NCI-H526 treated with DMSO at 0.1 percent for 48 hours (cell line): ENCODE measurements at places on chromosomes 6 and 20.

GRCh38 chr20:21713901-21714296, 8.4 kb downstream of the PAX1 start:
- DNase-seq, result no peak

GRCh38 chr6:37699138-37699766, 1.6 kb upstream of the MDGA1 start:
- DNase-seq, result no peak

DNA sequence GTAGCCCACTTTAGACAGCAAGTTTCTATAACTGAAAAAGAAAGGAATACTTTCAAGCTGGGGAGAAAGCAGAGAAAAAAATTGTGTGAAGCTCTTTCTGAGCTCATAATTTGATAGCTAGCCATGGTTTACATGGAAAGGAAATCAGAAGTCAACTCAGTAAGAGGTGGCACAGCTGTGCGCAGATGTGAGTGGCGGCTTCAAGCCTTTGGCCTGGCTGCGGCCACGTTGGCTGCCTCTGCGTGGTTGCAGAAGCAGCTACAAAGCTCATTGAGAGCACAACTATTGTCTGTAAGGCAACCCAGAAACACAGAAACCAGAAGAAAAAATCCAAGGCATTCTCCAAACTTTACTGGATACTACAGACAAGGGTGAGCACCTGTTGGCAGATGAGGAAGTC, 136.9 kb downstream of the SASH1 start:
- DNase-seq, result no peak

- DNase-seq, result no peak
Observed at GRCh38 chr6:123804014-123804786, 535 bp downstream of the NKAIN2 start.

GRCh38 chr20:3313683-3314065, 74.7 kb upstream of the SLC4A11 start:
- no peak for DNase-seq

- no peak for DNase-seq
Observed at GRCh38 chr6:20631549-20631924, 97.3 kb downstream of the CDKAL1 start.

- no peak for DNase-seq
Observed at GRCh38 chr6:159988983-159989454, 20.1 kb downstream of the IGF2R start.

DNA sequence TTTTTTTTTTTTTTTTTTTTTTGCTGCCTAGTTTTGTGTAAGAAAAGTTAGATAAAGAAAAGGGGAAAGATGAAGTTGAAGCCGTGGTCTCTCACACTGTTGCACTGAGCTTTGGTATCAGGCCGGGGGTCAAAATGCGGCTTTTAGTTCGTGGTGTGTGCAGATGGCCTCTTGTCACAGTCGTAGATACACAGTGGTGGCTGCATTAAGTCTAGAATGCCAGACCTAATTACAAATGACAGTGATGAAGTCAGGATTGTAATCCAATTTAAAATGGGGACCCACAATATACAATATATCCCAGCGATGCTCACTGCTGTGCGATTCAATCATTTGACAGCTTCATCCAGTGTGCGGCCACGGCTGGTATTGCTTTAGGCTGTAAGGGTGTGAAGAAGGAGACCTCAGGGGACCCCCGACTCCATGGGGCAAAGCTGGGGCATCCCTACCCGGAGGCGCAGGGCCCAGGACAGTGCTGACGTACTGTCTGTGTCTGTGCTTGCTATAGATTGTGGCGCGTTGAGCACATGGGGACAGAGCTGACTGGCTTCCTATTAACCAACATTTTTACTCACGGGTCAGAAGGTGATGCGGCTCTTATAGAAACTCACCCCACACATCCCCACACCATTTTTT, 210.0 kb upstream of the SOX4 start:
- DNase-seq, result no peak

DNA sequence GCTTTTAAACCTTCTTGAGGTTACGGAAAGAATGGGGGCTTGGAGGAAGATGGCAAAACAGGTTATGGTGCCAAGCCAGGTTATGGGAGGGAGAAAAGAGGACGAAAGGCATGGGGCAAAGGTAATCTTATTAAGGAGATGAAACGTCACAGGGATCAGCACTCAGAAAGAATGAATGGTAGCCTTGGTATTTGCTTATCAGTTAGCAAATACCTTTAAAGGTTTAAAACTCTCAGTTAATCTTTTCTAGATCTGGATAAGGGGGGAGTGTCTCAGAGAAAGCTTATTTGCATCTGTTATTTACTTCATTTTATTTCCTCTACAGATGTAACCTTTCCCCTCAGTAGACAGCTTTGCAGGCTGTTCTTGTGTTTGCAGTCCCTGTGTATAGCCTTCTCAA, 55.5 kb upstream of the EEF1E1 start:
- no peak for DNase-seq

GRCh38 chr20:38804221-38804620, 1.3 kb upstream of the PPP1R16B start:
- no peak for DNase-seq

GRCh38 chr6:170388113-170388512, 81.6 kb downstream of the FAM120B start:
- no peak for DNase-seq

- no peak for DNase-seq
Observed at GRCh38 chr20:60453388-60454246, 495.4 kb downstream of the CDH26 start.

DNA sequence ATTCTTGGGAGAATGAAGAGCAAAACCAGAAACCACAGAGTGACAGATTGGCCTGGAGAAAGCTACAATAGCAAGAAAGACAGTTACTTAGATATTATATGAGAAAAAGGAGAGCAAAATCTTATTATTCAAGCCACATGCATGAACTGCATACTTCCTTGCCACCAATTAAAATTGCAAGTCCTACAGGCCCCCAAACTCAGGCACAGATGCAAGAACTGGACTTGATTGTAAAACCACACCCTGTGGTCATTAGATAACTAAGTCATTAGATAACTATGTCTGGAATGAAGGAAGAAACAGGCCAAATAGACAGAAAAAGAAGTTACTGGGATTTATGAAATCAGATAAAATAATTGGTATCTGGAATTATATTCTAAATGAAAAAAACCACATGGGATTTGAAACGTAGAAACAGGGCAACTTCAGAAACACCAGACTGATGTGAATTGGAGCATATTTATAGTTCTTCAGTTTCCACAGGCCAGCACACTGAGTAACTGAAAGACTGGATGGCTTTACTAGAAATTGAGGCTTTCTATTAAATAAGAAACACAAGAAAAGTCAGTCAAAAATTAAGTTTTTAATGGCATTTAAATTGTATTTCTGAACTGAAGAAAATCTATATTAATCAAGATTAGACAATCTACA, 49.4 kb upstream of the CARMIL1 start:
- DNase-seq, result no peak

GRCh38 chr20:6606651-6607050, 160.8 kb upstream of the BMP2 start:
- DNase-seq, result no peak
